Activated CD8-positive, alpha-beta memory T cell treated with anti-CD3 and anti-CD28 coated beads, Interleukin-2, amount 50 U/mL, for 4 hours (primary cell): ENCODE measurements at places on chromosomes 6 and 20.

GRCh38 chr6:37303891-37304503 lies 46.1 kb upstream of the TMEM217 start:
- DNase-seq, result no peak

DNA sequence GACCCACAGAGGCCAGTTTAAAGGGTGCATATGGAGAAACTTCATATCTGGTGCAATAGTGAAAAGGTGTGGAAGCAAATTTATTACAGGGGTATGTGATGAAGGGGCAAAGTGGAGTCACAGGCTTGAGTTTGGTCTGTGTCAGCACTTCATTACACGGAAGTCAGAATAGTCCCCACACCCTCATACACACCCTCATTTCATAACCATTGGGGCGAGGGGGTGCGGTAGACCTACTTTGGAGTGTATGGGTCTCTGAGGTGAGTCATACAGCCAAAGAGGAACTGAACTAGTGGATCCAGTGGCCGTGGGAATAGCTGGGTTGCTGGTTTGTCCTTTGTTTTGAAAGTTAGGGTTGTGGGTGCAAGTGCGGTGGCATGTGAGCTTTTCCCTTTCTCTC lies 3.3 kb downstream of the TM9SF4 start:
- DNase-seq, result no peak

GRCh38 chr6:39343396-39343870 lies 20.9 kb upstream of the KCNK16 start:
- DNase-seq, result no peak

DNA sequence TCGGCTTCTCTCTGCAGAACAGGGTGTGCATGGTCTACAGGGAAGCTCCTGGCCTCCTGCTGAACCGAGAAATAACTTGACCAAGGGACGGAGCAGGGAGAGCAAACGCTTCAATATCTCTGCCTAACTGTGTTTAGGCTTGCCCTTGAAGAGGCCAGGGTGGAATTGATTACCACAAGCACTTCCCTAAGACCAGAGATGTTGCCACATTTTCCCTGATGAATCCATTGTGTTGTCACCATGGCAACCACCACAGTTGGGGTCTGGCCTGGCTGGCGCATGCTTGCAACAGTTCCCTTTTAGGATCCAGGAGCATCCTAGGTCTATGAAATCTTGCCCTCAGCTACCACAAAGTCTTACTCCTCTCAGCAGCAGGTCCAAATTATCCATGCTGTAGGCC lies 213.5 kb upstream of the SULF2 start:
- DNase-seq, result no peak

DNA sequence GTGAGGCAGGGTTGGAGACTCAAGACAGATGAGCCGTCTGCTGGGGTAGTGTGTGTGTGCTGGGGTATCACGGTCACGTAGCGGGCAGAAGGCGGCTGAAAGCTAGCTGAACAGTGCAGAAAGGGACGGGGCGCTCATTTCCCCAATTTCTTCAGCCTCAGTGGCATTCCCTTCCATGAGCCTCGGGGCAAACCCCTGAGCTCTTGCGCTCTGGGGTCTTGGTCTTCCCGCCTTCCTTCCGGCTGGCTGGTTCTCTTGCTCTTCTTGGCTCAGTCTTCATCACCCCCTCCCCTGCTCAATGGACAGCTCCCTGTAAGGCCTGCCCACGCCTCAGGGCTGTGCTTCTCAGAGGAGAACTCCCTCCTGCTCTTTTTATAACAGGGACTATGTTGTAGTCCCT lies 15.5 kb upstream of the TMEM181 start:
- no peak for DNase-seq

DNA sequence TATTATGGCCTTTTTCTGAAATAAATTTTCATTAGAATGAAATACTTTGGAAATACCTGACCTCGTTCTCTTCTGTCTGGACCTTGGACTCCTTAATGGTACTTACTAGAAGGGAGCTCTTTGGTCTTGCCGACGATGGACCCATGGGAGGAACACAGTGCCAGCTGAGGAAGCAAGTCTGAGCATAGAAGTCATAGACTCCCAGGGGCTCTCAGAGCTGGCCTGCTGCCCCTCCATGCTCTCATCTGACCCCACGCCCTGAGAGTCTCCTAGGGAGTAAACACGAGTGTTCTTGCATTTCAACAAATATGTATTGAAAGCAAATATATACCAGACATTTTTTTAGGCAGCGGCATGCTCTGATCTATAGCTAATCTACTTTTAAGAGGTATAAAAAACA lies 87.8 kb downstream of the PLEKHG1 start:
- no peak for DNase-seq

DNA sequence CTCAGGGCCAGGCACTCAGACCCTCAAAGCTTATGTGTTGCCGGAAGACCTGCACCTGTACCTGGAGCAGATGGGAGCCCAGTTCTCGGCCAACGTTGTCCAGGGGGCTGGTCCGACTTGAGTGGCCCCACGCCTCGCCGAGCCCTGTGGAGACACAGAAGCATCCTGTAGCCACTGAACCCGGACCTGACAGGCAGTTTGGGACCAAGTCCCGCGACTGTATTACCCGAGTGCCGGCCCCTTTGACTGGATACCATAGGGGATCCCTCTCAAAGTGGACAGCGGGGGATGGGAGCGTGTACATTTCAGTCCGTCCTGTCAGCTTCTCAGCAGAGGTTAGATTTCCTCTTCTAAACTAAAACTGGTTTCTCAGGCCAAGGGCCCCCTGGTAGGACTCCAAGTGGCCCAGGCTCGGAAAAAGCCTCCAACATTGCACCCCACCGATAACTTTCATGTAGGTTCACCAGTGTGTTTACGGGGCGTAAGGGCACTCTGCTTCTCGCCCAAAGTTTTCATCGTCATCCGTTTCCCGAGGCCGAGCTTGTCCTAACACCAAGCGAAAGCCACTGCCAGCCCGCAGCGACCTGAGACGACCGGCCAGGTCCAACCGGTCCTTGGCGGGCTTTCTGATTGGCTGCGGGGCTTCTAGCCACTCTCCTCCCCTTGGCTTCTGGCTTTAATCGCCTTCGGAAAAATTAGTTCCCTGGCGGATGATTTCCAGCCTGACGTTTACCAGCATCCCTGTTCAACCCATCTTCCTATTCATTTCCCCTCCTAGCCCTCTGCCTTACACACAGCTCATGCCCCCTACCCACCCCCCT lies 10.8 kb downstream of the SIM1 start:
- no peak for DNase-seq

GRCh38 chr6:104884867-104885517 lies 25.3 kb upstream of the HACE1 start:
- DNase-seq, result no peak

GRCh38 chr6:13655700-13656099 lies 40.6 kb downstream of the NOL7 start:
- no peak for DNase-seq

DNA sequence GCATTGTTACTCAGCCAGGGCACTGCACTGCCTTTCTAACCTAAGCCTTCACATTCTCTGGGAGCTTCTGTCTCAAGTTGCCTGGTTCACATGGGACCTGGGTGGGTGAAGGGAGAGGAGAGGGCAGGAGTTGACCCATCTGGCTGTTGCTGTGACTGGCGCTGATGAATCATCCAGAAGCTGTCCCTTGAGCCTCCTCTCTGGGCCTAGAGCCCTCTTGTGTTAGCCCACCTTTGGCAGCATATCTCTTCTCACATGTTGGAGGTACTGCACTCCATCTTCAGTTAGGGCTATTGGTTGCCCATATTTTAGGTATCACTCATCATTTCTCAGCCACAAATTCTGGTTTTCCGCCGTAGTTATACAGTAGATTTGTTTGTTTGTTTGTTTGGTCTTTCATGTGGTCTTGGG lies 19.8 kb downstream of the XRN2 start:
- no peak for DNase-seq

DNA sequence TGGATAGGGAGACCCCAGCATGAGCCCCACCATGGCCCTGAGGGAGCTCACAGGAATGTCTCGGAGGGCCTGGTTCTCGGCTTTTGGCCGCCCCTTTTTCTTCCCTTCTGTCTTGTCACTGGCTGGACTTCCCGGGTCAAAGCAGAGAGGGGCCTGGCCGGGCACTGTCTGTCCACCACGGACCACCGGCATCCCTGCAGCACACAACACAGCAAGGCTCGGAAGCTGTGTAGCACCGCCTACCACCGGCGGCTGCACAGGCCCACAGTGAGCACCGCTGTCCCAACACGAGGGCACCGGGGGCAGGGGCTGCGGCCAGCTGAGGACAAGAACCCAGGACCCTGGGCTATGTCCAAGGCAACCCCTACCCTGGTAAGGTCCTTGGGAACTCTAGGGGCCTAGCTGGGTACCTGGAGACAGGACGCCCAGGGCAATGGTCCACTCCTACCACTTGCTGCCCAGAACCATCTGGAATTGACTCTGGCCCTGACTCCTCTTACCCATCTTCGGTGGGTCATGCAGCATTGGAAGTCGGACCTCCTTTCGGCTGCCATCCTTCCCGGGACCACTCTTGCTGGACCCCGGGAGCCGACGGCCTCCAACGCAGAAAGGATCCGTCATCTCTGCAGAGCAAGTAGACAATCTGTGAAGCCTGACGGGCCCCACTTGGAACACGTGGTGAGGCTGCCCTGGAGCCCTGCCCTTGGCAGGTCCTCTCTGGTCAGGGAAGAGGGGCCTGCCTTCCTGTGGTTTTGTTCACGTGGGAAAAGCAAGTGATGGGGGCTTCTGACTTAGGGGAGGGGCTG lies 2.2 kb downstream of the ZNF512B start:
- DNase-seq, result no peak

DNA sequence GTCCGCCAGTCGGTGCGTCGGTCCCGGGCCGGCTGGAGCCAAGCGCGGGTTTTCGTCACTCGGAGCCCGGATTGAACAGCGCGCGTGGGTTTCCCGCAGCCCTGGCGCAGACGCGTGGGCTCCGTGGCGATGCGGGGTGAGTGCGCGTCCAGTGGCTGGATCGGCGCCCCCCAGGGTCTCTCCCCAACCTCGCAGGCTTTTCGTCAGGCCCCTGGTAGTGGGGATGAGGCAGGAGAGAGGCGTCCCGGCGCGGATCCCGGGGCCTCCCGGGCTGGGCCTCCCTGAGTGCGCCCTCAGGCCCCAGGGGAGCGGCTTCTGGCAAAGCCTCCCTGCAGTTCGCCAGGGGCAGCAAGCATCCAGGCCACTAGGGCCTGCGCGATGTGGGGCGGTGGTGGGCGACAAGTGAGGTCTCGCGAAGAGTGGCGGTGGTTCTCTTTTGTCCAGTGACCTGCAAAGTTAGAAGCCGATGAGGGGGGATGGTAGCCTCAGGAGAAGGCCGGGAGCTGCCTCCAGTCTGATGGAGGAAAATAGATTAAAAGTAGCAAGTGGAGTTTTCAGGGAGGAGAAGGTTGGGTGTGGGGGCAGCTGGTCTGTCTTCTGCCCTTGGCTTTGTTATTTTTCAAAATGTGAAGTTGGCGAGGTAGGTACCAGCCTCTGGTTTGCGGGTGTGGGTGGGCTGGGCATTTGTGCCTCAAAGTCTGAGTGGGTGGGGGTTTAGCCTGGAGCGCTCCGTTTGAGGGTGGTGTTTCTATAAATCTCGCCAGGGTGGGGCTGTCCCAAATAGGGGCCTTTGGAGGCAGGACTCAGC lies 1.6 kb downstream of the TOX2 start:
- DNase-seq, result no peak

DNA sequence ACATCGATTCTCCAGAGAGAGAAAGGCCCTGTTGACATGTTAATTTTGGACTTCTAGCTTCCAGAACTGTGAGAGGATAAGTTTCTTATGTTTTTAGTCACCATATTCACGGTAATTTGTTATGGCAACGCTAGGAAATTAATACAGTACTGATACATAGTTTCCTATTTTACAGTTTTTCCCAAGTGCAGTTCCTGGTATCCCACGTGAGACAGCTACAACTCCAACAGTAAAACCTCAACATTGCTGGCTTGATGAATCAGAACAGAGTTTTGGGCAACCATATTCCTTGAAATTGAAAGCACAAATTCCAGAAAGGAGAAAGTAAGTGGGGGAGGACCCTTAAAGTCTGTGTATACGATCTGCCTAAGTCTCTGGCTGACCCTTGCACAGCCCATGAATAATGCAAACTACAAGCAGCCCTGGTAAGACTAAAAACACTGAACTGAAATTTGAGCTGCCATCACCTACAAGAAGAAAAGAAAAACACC lies 505.1 kb upstream of the NRSN1 start:
- DNase-seq, result no peak

DNA sequence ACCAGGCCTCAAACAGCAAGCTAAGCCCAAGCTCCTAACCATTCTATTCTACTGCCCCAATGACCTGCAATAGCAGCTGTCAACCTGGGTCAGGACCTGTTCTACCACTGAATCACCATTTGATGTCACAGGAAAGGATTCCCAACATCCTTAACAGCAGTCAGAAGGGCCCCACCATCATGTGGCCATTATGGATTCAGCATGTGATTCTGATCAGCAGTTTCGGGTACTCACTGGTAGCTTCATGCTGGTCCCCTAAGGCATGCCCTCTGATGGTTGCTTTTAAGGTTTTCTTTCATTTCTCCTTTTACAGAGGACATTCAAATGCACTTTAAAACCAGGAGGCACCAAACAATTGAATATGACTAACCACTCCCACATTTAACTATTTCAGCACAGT lies 37.3 kb upstream of the MAP7 start:
- no peak for DNase-seq

DNA sequence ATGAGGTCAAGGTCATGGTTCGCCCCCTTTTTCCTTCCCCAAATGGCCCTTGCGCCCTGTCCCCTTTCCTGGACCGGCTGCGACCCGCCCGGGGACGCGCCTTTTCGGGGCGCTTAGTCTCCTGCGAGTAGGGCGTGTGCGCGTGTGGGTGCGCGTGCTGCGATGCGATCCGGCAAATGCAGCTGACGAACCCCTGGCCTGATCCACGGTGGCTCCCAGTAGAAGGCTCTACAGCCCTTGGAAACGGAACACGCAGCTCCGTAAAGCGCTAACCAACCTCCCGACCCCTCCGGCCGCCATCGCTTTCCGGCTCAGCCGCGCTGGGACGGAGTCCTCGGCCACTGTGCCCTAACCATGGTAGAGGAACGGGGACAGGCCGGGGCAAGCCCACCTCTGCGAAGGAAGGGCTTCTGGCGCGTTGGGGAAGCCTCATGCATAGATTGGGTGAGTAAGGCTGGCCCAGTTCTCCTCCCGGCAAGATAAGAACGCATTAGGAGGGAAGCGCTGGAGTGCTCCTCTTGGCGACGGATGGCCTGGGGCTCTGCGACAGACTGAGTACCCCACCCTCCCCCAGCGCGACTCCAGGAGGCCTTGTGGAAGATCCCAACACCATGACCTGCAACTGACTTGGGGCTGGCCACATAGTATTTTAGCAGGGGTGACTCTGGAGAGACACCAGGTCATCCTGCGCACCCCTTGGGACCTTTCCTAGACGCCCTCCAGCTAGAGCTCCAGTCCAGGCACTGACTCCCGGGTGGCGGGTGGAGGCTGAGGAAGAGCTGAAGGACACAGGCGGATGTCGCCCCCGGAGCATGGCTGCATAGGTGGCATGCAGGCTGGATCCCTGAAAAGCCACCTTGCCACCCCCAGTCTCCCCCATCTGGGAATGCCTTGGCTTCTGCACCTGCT lies 1.1 kb upstream of the SLC4A11 start:
- no peak for DNase-seq

DNA sequence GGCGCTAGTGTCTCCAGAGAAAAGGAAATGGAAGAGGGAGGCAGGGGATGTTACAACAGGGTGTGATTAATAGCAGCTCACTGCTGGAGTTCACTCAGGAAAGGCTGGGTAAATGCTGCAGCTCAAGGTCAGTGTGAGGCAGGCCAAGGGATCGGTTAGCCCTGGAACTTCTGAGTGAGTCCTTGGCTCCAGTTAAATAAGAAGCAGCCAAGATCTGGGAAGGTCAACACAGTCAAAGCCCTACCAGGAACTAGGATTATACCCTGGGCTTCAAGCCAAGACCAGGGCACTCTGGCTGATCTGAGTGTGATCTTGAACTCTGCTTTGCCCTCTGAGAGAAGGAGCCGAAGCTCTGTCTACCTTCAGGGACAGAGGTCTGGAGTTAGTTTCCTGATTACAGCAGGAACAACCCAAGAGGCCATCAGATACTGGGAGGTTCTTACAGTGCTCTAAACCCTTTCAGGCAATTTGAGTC lies 44.3 kb downstream of the TPD52L1 start:
- no peak for DNase-seq
